ENCODE measurements at places on chromosomes 2 and 18. TPM values are rescaled to one million over a fixed set of nuclear protein-coding genes. Genes with fewer than 3 reads are reported as not detected.

TXNDC2 gene
- total RNA-seq = 0.16 TPM

PTPRN gene
- total RNA-seq = 1.1 TPM

EGR4 gene
- total RNA-seq = 0.43 TPM

OSBPL1A gene
- 16.5 TPM for total RNA-seq

All from A549 treated with ZK216348 at 1 μM for 4 hours (cell line).